ENCODE measurements at places on chromosomes 4 and X.
A peak's percentile ranks its signal among the peaks of the same experiment; 100 is the strongest.

DNA sequence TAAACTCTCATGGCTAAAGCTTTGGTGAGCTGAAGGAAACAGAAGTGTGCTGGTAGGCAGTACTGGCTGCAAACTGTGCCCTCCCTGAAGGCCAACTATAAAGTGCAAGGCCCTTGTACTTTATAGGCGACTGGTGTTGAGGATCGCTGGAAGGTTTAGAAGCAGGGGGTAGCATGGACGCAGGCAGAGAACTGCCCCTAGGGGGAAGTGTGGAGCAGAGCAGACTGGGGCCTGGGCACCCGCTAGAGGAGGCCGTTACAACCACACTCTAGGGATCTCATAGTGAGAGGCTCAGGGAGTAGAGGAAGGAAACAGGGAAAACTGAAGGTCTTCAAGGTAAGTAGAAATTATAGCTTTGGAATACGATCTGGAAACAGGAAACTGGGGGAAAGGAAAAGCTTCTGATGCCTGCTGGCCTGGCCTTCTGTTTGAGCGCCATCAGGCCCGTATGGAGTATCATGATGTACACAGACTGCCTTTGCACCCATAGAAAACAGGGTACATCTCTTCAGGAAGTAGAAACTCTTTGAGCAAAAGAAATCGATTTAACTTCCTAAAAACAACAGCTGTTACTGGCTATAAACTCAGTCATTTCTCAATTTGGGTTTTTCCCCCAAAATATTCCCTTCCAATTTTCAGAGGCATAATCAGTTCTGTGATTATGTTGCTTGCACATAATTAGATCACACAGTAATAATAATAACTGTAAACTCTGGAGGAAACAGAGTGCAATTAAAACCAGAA is 23.9 kb upstream of the TMSB4X start:
- DNase-seq: no peak

DNA sequence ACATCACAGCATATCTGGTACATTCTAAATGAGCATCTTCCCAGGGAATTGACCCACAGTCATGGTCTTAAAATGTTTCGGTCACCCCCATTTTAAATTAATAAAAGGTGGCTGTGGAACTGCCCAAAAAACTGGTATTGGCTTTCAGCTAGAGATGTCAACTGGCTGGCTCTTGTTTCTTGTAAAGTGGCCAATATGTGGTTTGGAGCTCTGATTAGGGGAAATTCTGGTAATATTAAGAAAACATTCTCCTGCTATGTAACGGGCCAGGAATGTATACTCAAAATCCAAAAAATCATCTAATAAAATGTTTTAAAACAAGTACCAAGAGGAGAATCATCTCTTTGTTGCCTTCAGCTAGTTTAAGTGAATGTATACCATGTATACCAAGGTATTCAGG is 62.0 kb upstream of the VCX2 start:
- DNase-seq: no peak

DNA sequence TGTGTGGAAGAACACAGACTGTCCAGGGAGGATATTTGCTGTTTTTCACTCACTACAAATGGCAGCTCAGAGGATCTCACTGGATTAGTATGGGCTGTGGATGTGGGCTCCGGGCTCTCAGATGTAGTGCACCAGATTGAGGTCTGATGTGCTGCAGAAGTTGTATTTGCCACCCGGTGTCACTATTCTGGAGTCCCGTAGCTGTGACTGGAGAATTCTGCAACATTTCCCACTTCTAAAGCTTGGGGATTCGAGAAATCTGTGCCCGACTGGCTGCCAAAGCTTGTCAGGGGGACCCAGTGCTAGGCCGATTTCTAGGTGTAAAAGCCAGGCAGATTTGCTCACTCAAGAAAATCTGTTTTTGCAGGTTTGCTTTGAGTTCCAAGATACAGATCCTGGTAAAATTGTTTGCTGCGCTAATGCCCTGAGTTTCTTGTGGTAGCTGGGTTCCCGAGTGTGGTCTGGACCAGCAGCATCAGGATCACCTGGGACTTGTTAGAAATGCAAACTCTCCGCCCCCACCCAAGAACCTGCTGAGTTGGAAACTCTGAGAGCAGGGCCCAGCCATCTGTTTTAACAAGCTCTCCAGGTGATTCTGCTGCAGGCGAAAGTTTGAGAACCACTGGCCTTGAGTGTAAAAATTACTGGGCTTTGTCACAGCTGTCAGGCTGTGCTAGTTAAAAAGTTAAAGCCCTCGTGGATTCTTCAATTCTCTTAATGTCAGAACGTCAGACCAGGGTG is 18.1 kb downstream of the KIT start:
- no peak for DNase-seq

- peak; percentile 74 for DNase-seq
Measured at GRCh38 chr4:36006226-36006625, 238.1 kb downstream of the ARAP2 start.

DNA sequence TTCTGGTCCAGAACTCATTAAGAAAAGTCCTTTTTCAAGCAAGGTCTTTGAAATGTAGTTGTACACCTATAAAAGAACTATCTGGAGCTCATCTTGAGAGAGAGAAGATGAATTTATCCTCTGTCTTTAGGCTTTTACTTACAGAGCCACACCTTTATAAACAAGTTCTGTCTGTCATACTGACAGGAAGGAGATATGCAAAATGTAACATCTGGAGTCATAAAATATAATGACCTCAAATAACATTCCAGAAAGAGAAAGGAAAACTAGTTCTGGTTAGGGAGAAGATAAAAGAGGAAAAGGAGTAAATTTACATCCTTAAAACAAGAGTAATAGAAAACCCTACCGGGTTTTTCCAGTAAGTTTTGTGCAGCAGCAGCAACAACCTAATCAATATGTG is 1.3 kb downstream of the INPP4B start:
- no peak for DNase-seq

GRCh38 chr4:64407000-64407399 is 2.2 kb downstream of the TECRL start:
- no peak for DNase-seq

GRCh38 chrX:12269484-12269883 is 131.2 kb downstream of the FRMPD4 start:
- no peak for DNase-seq

DNA sequence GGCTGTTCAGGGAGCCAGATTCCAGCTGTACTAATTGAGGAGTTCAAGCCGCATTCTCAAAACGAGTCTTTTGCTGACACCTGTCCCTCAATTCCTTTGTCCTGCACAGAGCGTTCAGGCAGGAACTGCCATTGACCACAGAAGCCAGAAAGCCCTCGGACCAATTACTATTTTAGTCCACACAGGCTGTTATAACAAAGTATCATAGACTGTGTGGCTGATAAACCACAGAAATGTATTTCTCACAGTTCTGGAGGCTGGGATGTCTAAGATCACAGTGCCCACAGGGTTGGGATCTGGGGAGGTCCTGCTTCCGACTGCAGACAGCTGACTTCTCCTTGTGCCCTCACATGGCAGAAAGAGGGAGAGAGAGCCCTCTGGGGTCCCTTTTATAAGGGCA is 119.8 kb upstream of the ATP6AP2 start:
- no peak for DNase-seq

DNA sequence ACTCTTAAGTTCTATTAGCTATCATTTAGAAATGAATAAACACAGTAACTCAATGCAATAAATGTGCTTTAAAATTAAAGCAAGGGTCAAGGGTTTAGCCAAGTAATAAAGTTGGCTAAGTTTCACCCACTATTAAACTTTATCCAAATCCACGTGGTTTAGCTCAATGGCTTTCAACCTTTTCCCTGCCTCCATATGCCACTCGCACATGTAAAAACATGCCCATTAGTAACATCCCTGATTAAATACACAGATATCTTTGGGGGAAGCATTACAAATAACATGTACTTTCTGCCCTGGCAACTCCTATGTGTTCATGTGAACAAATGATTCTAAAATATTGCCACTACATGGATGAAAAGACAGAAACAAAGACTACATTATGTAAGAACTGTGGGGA is 130.8 kb downstream of the ZAR1 start:
- DNase-seq: no peak

GRCh38 chr4:114603497-114603896 is 4.9 kb downstream of the UGT8 start:
- no peak for DNase-seq

DNA sequence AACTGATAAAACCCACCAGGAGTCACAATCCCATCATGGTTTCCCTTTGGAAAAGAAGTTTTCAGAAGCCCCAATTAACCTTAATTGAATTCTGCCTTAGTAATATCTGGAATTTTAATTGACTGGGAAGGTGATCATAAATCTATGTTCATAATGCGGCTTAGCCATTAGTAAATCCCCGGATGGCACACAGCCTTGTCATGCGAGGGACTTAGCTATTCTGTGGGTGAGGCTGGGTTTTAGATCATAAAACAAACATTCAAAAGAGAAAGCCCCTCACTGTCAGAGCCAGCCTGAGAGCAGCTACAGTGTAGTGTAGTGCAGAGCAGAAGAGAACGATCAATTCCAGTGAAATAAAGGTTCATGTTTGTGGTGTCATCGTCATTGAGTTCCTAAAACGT is 124.0 kb upstream of the NOCT start:
- peak; percentile 13 for DNase-seq

- DNase-seq: no peak
Measured at GRCh38 chr4:57191523-57192034, 81.4 kb upstream of the IGFBP7 start.

DNA sequence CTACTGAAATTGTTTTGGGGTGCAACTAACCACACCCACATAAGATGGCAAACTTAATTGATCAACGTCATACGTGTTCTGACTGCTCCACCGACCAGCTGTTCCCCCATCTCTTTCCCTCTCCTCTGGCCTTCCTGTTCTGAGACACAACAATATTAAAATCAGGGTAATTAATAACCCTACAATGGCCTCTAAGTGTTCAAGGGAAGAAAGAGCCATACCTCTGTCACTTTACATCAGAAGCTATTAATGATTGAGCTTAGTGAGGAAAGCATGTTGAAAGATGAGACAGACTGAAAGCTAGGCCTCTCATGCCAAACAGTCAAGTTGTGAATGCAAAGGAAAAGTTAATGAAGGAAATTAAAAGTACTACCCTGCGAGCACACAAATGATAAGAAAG is 173.9 kb upstream of the FTHL17 start:
- no peak for DNase-seq

DNA sequence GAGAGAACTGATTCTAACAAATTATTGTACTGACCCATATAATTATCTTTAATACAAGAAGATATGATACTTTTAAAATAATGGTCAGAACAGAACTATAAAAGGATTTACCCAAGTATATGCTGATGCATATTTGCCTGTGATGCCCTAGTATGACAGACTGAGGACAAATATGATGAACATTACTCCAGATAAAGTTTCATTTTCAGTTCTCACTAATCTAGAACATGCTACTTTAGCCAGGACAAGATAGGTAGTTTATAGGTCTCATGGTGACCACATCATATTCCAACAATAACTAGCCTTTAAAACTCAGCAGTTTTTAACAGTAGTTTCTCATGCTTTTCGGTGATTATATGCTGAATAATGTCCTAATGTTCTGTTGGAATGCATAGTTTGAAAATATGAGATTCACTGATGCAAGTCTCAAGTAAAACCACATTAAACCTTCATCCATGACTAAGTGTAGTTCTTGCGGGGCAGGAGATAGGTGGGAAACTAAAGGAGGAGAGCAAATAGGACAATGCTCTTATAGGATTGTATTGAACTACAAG is 295.2 kb upstream of the AGA start:
- DNase-seq: no peak

DNA sequence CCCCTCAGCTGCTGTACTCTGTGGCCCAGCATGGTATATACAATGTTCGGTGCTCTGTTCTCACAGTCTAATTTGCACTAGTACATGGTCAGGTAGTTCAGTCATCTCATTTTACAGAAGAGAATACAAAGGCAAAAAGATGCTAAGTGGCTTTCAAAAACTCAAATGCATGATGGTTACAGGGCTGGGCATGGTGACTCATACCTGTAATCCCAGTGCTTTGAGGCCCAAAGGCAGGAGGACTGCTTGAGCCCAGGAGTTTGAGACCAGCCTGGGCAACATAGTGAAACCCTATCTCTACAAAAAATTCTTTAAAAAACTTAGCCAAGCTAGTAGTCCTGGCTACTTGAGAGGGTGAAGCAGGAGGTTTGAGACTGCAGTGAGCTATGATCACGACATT is 210.5 kb upstream of the KIT start:
- no peak for DNase-seq

DNA sequence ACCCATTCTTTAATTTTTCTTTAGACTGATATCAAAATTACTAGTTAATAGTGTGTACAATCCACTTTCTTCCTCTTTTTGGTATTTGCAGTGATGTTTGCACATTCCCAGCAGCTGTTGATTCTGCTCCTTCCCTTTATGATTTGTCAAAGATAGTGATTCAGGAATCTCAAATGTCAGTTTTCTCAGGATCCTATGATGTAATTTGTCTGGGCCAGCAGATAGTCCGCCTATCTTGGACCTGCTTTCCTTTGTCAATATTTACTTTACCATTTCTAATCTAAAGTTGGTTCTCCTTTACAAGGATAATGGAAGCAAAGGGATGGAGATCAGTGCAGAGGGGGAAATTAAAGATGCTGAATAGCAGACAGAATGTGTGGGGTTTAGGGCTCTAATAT is 122.1 kb downstream of the REELD1 start:
- no peak for DNase-seq

DNA sequence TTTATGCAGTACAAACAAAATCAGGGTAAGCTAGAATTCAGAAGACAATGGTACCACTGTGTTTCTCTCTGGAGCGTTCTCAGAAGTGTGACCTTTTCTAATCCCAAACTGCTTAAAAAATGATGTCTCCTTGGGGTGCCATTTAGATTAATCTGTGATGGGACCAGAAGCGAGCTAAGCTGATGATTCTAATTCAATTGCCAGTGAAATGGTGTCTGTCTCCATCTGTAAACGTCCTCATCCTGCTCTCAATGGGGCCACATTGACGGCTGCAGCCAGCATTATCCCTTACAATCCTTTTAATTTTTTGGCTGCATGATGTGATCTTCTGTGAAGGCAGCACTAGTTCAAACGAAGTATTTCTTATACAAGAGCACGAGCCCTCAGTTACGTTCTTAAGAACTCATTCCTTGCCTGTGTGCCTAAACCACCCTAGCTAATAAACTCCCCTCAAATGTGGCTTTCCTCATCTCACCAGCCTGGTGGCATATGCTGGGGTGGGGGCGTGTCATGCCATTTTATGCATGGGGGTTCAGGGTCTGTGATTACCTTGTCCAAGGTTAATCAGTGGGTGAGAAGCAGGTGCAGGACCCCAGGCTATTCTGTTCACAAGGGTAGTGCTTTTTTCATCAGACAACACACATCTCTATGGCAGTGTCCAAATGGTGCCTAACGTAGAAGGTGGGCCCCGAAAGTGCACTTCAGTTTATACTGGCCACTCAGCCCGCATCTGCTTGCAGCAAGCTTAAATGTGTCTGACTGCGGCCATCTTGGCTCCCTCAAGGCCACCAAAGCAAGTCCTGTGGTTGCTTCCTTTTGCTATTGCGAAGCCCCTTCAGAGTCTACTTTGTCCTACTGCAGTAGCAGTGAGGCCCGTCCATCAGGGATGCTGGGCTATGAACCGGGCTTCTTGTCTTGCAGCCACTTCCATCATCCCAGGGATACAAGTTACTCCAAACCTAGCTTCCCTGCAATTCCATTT is 45.7 kb upstream of the SLC2A9 start:
- DNase-seq: no peak

Measured in LoVo (cell line).